NCI-H2081 (cell line): ENCODE measurements at places on chromosomes 5 and 9.

DNA sequence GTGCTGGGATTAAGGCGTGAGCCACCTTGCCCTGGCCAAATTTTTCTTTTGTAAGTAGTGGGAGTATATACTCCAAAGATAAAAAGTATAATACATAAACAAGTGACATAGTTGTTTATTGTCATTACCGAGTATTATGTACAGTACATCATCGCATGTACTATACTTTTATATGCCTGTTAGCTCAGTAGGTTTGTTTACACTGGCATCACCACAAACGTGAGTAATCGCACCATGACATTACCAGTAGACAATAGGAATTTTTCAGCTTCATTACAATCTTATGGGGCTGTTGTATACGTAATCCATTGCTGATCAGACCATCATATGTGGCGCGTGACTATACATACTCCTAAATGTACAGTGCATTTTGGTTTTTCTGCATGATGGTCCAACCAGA, 9.8 kb downstream of the SECISBP2 start:
- no peak for DNase-seq

DNA sequence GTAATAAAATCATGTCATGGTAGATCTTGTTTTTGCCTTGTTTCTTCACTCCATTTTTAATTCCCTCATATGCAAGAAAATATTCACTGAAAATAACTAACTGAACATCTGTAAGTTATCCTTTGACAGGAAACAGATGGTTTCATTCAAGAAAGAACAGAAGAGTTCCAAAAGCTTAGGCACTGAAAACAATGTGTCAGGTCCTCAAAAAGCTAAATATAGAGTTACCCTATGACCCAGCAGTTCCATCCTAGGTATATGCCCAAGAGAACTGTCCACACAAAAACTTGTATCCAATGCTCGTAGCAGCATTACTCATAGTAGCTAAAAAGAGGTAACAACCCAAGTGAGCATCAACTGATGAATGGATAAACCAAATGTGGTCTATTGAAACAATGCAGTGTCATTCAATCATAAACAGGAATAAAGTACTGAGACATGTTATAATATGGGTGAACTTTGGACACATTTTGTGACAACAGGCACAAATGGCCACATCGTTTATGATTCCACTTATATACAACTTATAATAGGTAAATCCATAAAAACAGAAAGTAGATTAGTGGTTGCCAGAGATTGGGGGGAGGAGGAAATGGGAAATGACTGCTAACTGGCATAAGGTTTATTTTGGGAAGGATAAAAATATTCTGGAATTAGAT, 231.0 kb downstream of the FRMD3 start:
- no peak for DNase-seq

DNA sequence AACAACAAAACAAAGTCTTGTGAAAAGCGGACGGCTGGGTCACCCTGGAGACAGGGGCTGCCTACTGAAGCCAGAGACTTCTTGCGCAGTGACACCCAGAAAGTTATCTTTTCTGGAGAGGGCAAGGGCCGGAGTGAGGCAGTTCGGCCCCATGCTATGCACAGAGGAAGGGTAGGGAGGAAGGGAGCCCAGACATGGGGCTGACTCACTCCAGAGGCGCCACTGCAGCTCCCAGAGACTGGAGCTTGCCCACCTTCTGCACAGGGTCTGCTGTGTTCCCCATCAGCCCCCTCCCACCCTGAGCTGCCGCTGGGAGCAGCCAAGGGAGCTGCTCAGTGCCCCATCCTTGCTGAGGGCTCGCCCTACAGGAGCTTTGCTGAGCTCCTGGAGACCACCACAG, 13.3 kb downstream of the SLC6A3 start:
- DNase-seq = no peak

DNA sequence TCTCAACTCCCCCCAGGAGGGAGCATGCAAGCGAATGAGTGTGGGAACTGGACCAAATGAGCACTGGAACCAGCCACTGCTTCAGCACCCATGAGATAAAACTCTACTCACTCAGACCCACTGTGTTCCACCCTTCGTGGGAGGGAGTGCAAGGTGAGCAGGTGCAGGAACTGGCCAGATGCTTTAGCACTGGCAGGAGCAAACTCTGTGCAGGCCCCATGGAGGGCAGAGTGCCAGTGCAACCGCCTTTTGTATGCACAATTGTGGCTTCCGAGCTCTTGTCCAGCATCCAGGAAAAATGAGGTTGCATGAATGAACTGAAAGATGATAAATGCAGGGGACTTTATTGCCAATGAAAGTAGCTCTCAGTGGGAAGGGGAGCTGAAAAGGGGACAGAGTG, 67.4 kb upstream of the CCDC112 start:
- DNase-seq = no peak

DNA sequence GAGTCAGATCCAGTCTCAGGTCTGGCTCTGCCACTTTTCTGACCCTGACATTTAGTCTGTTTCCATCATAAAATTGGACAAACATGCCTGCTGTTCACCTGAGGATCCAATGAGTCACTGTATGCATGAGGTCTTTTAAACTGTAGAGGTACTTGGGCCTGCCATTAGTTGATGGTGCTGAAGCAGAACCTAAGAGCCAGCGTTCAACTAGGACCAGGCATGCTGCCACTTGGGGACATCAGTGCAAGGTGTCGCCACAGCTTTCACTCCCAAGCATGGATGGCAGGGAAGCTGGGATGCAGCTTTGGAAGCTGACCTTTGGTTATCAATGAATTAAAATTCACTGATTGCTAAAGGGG, 37.1 kb downstream of the NEUROG1 start:
- no peak for DNase-seq

GRCh38 chr9:111711548-111711947, 50.1 kb downstream of the GNG10 start:
- DNase-seq = no peak

GRCh38 chr9:130212543-130213297, 40.5 kb downstream of the NCS1 start:
- DNase-seq = no peak

- no peak for DNase-seq
These were observed 93.7 kb upstream of the MRPS30 start for GRCh38 chr5:44714871-44715561.

DNA sequence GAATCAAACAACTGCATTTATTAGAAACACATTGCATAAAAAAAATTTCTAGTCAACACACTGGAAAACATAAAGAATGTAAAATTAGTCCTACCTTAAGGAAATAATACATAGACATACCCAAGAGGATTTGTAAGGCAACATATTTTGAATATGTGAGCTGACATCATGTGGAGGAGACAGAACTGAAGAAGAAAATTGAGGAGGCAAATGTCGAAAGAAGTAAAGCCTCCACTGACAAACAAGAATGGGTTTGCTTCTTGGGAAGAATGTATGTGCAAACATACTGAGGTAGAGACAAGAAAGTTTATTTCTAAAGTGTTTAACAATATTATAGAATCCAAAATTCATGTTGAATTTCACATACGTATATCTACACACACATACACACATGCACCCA, 363.0 kb upstream of the PDE4D start:
- no peak for DNase-seq

DNA sequence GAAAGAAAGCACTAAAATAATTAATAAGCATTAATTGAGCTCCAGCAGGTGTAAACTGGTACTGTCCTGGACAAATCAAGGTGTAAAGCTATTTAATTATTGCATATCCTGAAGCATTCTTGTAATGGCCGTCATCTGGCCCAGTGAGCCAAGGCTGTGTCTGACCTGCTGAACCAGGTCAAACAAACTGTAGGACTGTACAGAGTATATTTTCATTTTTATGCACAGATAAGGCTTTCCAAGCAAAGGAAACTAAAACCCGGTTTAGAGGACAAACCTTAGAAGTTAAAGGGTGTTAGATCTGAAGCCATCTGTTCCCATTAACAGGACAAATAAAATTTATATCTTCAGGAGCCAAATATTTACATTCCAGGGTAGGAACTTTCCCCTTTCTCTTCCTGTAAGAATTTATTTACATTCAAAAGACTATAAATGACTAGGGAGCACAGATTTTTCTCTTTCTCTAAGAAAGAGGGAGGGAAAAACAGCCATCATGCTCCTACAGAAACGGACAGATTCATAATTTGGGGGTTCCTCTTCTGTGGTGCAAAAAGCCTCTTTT, 69.8 kb downstream of the ESM1 start:
- DNase-seq = no peak

DNA sequence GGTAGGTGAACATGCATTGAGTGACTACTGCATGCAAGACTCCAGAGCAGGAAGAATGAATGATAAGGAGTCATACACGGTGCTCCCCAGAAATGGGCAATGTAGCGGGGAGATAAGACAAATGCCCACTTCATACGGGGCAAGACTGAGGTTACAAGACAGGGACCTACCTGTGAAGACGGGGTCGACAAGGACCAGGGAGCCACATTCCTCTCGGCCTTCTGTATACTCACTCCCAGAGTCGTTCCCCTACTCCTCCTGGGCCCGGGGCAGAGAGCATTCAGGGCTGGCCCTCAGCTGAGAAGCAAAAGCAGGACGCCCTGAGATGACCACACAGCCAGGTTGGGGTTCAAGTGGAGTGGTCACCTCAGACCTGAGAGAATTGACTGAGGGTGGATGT, 26.7 kb downstream of the PITX1 start:
- no peak for DNase-seq
